ENCODE measurements at places on chromosomes 6 and 20.

GRCh38 chr20:58088105-58088504 is 140.3 kb downstream of the ANKRD60 start:
- DNase-seq, result no peak

GRCh38 chr6:132919045-132919860 is 104.9 kb downstream of the RPS12 start:
- DNase-seq, result no peak

DNA sequence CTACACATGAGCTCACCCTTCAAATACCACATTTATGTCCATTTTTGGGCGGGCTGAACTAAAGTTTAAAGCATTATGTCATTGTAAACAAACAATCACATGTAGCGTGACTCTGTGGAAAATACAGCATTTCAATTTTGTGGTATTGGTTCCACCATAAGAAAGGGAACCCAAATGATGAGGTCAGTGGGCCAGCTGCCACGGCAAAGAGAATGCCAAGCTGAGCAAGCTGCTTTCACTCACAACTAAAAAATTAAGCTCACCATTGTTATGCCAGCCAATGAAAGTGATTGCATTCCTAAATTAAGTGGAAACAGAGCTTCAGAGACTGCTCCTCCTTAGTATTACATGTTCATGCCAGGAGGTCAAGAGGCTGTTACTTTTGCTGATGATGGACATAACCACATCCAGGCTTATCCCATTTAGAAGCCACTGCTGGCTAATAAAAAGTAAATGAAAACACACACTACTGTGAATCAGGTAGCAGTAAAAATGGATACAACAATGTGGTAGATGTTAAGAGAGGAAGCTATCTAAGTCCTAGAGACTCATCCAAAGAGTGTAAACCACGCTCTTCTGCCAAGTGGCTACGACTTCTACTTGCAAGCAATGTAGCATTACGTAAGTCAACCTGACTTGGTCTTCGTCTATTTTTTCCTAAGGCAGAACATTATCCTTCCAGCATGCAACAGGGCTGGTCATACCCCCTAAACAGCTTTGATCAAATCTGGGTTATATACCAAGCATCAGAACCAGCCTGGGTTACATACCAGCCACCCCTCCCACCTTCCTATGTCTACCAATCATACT is 164.8 kb downstream of the BACH2 start:
- DNase-seq, result no peak

- no peak for DNase-seq
These were observed 284.8 kb downstream of the BTBD9 start for GRCh38 chr6:38354905-38355304.

DNA sequence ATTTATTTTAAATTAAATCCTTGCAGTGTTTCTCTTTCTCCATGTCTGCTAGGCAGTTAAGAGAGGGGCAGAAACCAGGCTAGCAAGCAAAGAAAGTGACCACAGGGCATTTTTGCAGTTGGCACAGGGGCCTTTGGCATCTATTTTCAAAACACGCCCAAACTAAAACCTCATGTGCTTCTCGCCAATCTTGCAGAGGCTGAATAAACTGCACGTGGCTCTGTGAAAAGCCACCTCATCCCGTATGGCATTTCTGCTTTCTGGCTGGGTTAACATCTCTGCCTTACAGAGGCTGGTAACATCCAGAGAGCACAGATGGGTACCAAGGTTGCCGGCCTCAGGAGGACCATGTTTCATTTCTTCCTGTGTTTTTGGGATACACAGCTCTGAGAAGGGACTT is 54.6 kb downstream of the GJA10 start:
- DNase-seq, result no peak

- DNase-seq, result no peak
These were observed 80.8 kb downstream of the SLC22A3 start for GRCh38 chr6:160428818-160429619.

- no peak for DNase-seq
These were observed 38.7 kb upstream of the CST5 start for GRCh38 chr20:23918101-23918862.

- no peak for DNase-seq
These were observed 1.9 kb downstream of the BLCAP start for GRCh38 chr20:37525810-37526209.

DNA sequence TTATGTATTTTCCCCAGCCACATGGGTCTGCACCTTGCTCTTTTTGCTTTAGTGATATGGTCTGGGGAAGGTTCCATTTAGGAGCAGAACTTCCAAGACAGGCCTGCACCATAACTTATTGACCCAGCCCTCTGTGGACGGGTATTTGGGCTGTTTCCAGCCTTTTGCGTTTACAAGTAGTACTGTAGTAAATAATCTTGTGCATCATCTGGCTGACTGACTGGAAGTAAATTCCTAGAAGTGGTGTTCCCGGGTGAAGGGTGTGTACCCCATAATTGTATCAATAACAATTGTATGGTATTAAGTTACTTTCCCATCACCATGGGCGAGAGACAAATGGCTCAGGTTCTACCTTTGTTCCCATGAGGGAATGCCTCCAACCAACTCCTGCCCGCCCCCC is 31.6 kb downstream of the SPDEF start:
- no peak for DNase-seq

- peak; percentile 73 for DNase-seq
These were observed 2.8 kb upstream of the DIDO1 start for GRCh38 chr20:62929051-62929538.

DNA sequence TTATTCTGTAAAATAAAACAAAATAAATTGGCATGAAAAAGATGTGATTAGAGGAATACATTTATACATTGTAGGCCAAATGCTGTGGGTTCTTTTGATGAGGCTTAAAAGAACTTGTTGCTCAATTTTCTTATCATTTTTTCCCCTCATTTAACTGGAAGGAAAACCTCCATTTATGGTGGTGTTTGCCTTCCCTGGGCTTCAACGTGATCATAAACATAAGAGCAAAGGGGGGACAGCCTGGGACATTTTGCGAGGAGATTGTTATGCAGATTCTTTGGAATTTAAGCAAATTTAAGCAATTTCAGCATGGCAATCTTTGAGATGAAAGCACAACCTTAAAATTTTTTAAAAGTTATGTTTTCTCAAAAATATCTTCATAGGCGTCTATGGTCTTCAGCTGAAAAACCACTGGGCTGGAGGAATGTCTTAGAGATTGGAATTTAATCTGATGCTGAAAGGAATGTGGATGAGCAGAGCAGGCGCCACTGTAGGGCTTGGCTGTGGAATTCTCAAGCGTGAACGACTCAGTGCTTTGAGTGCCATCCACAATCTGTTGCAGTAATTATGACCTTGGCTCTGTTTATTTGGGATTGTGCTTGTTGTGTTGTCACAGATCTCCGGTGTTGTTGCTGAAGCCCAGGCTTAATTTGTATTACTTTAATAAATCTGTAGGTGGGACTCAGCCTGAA is 149.4 kb upstream of the MLIP start:
- DNase-seq, result no peak

DNA sequence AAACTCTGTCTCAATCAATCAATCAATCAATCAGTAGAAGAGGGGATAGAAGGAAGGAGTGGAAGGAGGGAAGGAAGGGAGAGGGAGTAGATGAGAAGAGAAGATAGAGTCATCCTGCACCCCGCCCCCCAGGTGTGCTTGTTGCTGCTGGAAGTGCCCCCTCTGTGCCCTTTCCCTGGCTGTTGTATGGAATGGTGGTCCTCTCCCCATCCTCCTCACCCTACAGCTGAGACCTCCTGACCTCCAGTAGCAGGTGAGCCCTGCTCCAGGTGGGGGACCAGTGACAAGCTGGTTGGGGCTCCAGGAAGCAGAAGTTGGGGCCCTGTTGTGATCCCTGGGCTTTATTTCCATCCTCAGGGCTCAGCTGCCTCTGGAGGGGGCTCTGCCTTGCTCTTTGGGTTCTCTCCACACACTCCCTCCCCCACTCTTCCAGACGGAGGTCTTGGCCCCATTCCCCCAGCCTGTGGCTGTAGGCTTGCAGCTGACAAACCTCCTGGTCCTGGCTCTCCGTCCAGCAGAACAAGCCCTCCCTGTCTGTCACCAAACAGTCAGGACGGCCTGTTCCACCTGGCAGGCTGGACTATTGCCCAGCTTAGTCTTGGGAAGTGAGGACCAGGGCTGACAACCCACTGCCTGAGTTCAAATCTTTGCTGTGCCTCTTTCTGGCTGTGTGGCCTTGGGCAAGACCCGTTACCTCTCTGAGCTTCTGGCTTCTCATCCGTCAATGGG is 26.0 kb upstream of the SCRT2 start:
- DNase-seq, result no peak

DNA sequence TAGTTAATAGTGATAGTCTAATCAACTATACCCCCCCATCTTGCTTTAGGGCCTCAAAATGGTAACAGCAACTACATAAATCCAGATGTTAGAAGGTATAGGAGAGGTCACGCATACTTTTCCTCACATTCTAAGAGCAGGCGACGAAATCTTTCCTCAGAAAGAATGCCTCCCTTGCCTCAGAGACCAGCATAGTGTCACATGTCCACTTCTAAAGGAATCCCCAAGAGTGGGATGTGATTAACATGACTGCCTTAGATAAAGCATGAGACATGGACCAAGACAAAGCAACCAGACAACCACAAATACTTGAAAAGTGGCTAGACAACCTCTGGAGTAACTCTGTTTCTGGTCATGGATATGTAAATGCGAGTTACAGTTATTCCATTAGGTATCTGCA is 710.7 kb downstream of the EYS start:
- DNase-seq, result no peak

DNA sequence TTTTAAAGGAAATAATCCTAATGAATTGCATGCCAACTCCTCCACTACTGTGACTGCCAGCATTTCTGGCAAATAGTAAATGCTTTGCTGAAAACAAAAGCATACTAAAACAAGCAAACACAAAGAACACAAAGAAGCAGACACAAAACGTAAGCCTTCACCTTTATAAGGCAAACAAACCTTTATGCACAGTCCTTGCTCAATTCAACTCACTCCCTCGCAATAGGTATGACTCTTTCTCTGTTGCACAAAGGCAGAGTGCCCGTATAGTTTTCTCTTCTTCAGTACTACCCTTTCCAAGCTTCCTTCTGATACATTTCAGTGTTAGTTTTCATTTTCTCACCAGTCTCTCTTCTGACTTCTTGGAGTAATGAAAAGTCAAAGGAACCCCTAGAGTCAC is 63.9 kb downstream of the PDE10A start:
- no peak for DNase-seq

DNA sequence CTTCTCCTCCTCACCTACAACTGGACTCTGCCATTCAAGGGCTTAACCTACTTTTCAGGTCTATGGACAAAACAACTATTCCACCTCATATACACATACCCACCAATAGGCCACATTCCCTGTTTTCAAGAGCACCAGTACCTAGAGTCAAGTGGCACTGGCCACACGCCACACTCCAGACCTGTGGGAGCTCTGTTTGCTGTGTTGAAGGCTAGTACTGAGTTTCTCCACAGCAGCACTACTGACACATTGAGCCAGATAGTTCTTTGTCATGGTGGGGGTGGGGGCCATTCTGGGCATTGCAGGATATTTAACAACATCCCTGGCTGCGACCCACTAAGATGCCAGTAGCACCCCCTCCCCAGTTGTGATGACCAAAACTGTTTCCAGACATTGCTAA is 84.1 kb downstream of the RALGAPA2 start:
- no peak for DNase-seq

- no peak for DNase-seq
These were observed 235.5 kb downstream of the PREX1 start for GRCh38 chr20:48592107-48592940.

GRCh38 chr20:43151901-43152300 is 37.8 kb downstream of the PTPRT start:
- DNase-seq, result no peak

DNA sequence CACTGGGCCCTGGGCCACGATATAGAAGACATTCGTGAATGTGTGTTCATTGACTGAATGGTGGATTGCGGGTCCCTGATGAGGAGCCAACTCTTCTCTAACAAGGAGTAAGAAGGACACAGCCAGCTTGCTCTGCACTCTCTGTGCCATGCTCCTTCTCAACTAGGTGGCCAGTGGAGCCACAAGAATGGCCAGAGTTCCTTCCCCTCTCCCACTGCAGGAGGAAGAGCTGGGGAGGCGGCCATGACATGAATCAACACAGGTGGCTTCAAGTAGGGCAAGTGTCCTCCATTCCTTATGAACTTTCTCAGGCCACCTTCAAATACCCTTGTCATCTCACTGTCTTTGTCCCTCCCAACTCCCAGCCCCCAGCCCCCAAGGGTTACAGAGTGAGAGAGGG is 305.7 kb downstream of the KIF16B start:
- no peak for DNase-seq

DNA sequence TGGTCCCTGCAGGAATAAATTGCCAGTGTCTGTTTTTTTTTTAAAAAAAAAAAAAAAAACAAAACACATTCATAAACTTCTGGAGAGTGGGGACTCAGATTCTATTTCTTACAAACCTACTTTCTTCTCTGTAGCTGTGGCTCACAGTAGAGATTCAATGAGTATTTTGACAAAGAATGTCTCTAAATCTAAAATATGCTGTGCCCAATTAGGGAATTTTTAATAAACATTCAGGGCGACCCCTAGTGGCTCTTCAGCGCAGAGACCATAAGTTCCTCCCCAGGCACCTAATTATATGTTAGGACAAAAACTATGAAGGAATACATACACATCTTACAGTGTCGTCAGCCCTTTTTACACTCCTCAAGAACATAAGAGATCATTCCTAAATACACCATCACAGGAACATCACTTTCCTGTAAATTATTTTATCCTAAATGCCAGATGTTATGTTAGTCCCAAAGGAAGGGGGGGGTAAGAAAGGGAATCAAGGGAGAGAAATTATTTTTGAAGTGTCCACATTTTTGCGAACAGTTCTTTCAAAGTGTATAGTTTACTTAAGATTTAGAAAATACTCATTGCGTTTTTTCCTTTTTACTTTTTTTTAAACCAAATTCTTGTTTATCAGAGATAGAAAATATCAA is 21.8 kb upstream of the NAA20 start:
- peak; percentile 45 for DNase-seq

GRCh38 chr6:89483111-89483720 is 50.3 kb downstream of the ANKRD6 start:
- DNase-seq, result no peak

GRCh38 chr20:24366336-24367004 is 103.0 kb upstream of the SYNDIG1 start:
- no peak for DNase-seq

GRCh38 chr6:167826896-167827582 is at the start of gene AFDN:
Gene AFDN (plus strand): TSS chr6:167826911. CDS start chr6:167827133, 222 bp downstream.
- DNase-seq, result peak; percentile 48

GRCh38 chr6:126701676-126702560 is 362.0 kb downstream of the CENPW start:
- DNase-seq, result no peak

DNA sequence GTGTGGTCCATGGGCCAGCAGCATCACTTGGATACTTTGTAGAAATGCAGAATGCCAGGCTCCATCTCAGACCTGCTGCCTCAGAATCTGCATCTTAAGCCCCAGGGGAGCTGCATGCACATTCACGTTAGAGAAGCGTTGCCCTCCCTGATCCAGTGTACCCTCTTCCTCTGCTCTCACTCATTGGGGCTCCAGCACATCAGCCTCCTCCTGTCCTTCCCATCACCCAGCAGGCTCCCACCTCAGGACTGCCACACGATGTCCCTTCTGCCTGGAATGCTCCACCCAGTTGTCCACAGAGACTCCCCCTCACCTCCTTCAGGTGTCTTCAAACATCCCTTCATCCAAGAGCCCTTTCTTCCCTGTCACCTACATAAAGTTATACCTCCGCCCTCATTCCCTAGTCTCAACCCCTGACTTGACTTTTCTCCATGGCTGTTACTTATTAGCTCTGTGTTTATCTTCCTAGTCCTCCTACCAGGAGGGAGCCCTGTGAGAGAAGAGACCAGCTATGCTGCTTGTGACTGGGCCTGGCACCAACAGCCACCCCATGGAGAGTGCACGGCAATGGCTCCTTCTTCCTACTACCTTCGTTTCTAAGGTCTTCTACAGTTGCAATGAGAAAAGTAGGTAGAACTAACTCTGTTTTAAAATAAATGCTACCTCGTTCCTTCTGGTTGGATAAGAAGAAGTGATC is 3.3 kb upstream of the ACSS1 start:
- DNase-seq, result peak; percentile 19
